ENCODE measurements at places on chromosomes 4 and X.

GRCh38 chr4:1318488-1319213, 28.4 kb upstream of the UVSSA start:
- DNase-seq: peak; percentile 65

- DNase-seq: no peak
These were observed 9.0 kb upstream of the KLHL2 start for GRCh38 chr4:165198329-165198728.

GRCh38 chrX:4450177-4450576, 736.7 kb upstream of the PRKX start:
- no peak for DNase-seq

- DNase-seq: peak; percentile 45
These were observed 3.3 kb downstream of the PQBP1 start for GRCh38 chrX:48901069-48901468.

GRCh38 chr4:170003071-170004070, 22.8 kb downstream of the MFAP3L start:
- no peak for DNase-seq

GRCh38 chr4:81165861-81166430, 49.1 kb downstream of the PRKG2 start:
- DNase-seq: no peak

- no peak for DNase-seq
These were observed 185.3 kb downstream of the KIT start for GRCh38 chr4:54843106-54843505.

- no peak for DNase-seq
These were observed 38.2 kb downstream of the TRPC3 start for GRCh38 chr4:121913667-121914066.

DNA sequence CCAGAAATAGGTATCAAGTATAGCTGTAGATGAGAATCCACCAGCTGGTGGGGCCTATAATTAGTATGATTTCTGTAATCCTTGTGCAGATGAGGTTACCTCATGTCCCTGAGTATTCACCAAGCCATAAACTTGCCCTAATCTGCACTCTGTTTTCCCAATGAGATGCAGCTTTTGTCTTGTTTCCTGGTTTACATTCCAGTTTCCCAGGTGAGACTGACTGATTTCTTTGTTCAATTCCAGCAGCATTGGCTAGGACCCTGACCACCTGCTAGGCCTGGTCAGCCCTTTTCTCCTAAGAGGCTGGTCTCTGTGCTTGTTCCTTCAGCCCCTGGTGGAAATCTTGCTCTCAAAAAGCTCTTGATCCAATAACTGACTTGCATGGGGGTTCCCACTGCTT, 44.6 kb downstream of the GABRB1 start:
- no peak for DNase-seq

- peak; percentile 71 for DNase-seq
These were observed 1.4 kb upstream of the STBD1 start for GRCh38 chr4:76305033-76305687.

DNA sequence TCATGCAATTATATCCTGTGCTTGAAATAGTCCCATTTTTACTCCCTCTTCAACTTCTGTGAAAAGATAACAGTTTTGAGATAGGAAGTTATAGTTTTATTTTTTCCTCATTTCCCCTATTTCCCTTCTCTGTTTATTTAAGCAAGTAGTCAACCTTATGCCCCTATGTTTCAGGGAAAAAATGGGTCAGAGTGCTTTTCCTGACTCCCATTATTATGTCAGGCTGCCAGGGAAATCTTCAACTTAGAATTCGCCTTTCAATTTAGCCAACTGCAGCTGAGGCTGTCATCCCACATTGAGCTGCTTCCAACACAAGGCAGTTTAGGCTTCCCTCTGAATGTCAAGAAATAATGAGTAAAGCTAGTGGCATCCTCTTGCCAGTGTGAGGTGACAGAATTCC, 42.3 kb downstream of the NXT2 start:
- DNase-seq: no peak

DNA sequence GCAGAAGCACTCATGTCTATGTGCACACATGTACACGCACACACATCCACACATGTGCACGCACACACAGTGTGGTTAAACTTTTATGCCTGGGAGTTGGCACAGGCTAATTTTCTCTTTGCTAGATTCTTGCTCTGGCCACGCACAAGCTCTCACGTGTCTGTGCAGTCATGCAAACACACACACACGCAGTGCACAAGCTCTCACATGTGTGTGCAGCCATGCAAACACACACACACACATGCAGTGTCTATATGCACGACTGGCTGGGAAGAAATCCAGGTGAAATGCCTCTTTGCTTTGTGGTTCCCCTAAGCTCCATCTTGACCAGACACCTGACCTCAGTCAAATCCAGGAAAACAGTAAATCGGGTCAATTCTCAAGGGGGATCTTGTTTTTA, 138.0 kb downstream of the SHOX start:
- DNase-seq: peak; percentile 28

- no peak for DNase-seq
These were observed 37.0 kb downstream of the NPY5R start for GRCh38 chr4:163380703-163381102.
